ENCODE measurements at places on chromosomes 2 and 18.

DNA sequence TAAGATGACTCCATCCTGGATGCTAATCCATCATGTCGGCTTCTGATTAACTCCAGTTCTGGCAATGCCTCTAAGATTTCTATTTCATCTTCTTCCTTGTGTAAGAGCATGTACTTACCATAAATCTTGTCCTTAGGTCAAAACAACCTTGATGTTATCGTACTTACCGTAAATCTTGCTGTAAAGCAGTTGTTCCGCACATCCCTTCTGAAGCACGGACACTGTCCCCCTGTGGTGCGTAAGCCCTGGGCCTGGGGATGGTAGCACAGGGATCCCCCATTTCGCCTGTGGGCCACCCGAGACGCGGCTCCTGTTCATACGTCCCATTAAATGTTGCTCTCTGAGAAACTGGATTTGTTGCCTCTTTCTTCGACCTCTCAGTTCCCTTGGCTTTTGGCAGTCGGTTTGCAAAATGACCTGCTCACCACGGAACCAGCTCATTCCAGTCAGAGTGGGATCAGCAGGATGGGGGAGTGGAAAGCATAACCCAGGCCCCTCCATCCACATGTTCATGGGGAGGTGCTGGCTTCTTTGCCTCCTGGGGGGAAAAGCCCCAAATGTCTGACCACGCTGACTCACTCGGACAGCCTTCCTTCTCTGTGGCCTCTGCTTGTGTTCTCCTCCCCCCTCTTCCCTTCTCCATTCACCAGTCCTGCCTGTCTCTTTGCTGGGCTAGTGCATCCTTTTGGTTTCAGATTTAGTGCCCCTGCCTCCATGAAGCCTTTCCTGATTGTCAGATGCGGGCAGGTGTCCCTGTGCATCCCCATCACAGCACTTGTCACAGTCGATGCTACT, 49.9 kb downstream of the RAB31 start:
- DNase-seq, result no peak

GRCh38 chr2:4973973-4974372, 718.2 kb upstream of the SOX11 start:
- DNase-seq, result no peak

DNA sequence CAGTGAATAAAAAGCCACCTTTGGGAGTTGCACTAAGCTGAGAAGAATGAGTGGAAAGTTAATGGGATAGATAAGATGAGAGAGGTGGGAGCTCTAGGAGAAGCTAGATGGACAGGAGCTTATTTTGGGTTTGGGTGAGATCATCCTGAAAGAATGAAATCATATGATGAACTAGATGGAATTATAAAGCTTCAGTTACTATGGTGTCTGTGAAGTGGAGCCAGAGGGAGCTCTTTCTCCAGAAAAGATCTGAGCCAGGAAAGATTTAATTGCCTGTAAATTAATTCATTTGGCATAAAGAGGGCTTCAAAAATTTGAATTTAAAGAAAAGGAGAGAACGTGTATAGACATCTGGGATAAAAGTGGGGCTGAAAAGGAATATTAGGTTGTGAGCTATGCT, 10.3 kb downstream of the DNAH6 start:
- no peak for DNase-seq

DNA sequence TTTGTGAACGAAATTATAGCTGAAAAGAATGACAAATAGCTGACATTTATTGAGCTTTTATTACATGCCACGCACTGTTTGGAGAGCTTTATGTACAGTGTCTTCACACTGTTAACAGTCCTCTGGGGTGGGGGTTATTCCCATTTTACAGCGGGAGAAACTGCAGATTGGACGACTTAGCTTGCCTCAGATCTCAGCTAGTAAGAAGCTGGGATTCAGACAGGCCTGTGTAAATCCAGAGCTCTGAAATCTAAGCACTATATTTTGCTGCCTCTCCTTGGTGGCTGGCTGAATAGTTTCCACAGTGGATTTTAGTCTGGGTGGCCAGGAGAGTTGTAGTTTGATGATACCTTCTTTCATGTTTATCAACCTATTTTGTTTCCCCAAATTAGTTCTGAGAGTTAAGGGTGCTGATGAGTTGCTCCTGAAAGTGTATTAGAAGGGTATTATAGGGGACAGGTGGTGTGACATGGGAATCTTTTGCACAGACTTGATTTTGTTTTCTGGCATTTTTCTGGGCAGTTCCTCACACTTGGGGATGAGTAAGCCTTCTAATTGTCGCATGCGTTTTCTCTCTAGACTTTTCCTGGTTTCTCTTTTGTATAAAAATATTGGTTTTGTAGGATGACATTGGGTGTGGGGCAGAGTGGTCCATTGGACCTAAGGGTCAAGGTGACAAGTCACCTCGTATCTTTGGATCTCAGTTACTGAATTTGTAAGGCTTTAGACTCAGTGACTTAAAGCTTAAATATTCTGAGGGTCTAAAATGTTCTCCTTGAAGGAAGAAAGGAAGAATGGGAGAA, 1.5 kb downstream of the ACSL3 start:
- peak; percentile 10 for DNase-seq

GRCh38 chr2:55001716-55002115, 48.5 kb downstream of the RTN4 start:
- DNase-seq, result no peak

DNA sequence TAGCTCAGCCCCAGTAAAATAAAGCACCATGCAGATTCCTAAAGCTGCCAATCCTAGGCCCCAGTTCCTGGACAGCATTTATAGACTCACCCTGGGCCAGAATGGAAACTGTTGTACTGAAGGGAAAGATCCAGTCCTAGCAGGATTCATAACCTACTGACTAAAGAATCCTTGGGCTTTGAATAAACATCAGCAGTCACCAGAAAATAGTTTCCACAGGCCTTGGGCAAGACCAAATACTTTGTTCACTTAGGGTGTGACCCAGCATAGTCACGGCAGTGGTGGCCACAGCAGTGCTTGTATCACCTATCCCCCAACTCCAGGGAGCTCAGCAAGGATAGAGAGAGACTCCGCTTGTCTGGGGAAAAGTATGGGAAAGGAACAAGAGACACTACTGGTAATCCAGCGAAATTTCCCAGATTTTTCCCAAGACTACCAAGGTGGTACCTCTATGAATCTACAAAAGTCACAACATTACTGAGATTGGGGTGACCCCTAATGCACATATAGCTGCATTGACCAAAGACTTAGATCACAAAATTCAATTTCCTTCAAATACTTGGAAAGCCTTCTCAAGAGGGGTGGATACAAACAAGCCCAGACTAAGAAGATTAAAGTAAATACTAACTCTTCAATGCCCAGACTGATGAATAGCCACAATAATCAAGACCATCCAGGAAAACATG, 748.1 kb upstream of the LRATD1 start:
- no peak for DNase-seq
